ENCODE measurements at places on chromosomes 16 and 17.

DNA sequence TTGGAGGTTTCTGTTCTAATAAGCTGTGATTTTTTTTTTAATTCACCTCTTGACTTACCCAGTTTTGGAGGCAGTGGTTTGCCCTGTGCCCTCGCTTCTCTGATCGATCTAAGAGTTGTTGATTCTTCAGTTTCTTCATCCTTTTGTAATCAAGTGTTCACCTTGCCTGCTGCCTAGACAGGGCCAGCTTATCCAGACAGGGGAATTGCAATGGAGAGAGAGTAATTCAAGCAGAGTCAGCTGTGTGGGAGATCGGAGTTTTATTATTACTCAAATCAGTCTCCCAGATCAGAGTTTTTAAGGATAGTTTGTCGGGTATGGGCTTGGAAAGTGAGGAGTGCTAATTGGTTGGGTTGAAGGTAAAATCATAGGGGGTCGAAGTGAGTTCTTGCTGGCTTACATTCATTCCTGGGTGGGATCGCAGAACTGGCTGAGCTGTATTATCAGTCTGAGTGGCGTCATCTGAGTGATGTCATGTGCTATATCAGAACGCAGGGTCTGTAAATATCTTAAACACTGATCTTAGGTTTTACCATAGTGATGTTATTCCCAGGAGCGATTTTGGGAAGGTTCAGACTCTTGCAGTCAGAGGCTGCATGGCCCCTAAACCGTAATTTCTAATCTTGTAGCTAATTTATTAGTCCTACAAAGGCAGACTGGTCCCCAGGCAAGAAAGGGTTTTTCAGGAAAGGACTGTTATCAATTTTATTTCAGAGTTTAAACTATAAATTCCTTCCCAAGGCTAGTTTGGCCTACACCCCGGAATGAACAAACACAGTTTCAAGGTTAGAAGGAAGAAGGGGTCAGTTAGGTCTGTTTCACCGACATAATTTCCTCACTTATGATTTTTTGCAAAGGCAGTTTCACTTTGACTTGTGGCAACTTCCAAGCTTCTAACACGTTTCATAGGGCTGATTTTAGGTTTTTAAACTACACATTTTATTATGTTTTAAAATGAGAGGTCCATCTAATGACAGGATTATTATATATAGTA lies 21.5 kb upstream of the KCNJ16 start:
- DNase-seq, result no peak
- no peak overlapping the region for H3K4me3 ChIP-seq
- H3K36me3 ChIP-seq, result no peaks in the 10 kb centered on the region

GRCh38 chr17:42639525-42640113 lies 19.5 kb upstream of the TUBG2 start:
- H3K4me3 ChIP-seq, result no peak overlapping the region
- no peaks in the 10 kb centered on the region for H3K36me3 ChIP-seq
- peaks cover 9% of the 10 kb centered on the region for H3K27me3 ChIP-seq
- DNase-seq, result no peak

DNA sequence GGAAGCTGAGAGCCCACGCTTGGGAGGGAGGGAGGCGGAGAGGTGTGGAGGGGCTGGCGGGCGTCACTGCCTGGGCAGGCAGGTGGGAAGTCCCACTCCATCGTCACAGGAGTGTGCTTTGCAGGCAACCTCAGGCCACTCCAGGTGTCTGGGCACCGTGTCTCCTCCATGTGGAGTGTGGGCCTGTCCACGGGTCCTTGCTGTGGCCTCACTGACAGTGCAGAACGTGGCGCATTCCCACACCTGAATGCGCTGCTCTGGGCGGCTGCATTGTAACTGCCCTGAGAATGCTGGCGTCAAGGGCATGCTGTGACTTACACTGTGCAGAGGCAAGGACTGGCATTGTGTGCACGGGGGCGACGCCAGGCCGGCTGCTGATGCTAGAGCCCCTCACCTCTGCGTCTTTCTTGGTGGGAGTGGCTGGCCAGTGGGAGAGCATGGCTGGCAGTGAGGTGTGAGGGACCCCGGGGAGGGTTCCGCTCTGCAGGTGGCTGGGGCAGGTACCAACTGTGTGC lies 66.4 kb downstream of the BANP start:
- H3K27me3 ChIP-seq, result no peaks in the 10 kb centered on the region
- no peaks in the 10 kb centered on the region for H3K36me3 ChIP-seq
- H3K27ac ChIP-seq, result no peak overlapping the region
- peaks cover 12% of the 10 kb centered on the region for H3K4me1 ChIP-seq

DNA sequence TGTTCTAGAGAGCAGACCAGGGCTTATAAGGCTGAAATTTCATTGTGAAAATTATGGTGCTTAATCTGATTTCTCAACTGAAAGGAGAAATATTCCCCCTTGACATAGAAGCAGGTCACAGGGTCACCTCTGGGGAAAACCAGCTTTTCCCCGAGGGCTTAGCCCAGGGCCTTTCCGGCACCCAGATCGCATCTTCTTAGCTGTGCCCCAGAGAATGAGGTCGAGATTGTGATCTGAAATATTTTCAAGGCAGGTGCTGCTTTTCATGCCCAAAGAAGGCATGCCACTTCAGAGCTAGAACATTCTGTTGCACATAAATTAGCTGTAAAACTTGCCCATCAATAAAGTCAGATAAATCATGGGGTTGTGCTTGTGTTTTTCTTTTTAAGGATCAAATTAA lies 25.4 kb upstream of the ARHGAP17 start:
- no peak overlapping the region for H3K27ac ChIP-seq
- H3K27me3 ChIP-seq, result no peaks in the 10 kb centered on the region
- H3K4me1 ChIP-seq, result no peaks in the 10 kb centered on the region
- H3K36me3 ChIP-seq, result no peaks in the 10 kb centered on the region
- no peak overlapping the region for H3K4me3 ChIP-seq
- DNase-seq, result no peak

DNA sequence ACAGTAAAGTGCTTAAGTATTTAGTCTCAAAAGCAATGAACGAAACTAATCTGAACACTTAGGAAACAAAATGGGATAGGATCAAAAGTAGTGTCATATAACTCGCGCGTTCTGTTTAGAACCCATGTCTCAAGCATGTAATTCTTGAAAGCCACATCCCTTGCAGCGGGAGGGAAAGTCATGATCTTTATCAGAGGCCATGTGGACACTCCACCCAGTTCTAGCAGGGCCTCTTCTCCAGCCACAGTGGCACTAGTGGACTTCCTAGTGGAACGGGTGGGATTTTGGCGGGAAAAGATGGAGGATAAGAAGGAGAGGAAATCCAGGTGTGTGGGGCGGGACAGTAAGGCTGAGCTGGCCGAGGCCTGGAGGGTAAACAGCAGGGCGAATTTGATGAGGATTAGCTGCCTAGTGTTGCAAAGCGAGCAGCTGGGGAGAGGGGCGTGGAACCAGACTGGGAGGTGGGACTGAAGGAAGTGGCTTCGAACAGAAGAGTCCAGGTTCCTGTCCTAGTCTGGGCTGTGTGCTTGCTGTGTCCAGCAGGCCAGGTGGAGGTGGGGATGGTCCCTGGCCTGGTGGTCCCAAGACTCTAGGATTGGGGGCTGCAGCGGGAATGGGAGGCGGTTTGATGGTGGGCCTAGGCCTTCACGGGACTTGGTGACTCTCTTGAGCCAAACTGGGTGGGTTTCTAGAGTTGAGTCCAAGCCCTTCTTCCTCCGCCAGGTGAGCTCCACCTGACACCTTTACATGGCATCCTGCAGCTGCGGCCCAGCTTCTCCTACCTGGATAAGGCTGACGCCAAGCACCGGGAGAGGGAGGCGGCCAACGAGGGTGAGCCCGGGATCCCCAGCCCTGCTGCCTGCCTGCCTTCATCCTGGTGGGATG lies 15.9 kb downstream of the POLR3E start:
- no peak overlapping the region for H3K4me3 ChIP-seq
- H3K36me3 ChIP-seq, result peaks cover 12% of the 10 kb centered on the region
- no peaks in the 10 kb centered on the region for H3K27me3 ChIP-seq

GRCh38 chr17:6569370-6570285 lies 13.3 kb upstream of the PITPNM3 start:
- peak overlapping the region; percentile 39 for H3K4me3 ChIP-seq
- H3K27me3 ChIP-seq, result peaks cover 8% of the 10 kb centered on the region
- no peaks in the 10 kb centered on the region for H3K36me3 ChIP-seq
- peak overlapping the region; percentile 35 for H3K27ac ChIP-seq
- DNase-seq, result no peak
- peaks cover 32% of the 10 kb centered on the region for H3K4me1 ChIP-seq

DNA sequence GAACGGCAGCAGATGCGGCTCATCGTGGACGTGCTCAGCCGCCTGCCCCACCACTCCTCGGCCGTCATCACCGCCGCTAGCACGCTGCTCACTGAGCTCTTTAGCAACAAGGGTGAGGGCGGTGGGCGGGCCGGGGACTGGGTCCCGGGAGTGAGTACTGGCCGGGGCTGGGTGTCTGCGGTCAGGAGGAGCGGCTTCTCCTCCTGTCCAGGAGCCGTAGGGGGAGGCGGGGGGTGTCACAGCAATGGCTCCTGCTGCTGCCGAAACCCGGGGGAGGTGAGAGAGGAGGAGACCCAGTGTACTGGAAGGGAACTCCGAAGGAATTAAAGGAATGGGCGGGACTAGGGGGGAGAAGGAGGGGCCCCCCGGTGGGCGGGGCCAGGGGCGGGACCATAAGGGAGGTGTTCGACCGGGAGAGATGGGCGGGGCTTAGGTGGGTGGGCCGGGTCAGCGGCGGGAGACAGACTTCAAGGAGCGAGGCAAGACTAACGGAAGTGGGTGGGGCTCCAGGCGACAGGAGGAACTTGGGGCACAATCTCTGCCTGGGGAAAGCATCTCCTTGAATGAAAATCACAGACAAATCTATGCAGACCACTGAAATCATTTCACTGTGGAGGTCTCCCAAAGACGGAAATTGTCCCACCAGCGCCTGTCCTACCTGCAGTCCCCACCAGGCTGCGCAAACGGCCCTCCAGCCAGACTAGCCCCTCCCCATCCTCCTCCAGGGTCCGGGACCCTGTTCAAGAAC lies 2.4 kb downstream of the NAGS start:
- H3K27ac ChIP-seq, result peak overlapping the region; percentile 62
- H3K4me3 ChIP-seq, result peak overlapping the region; percentile 94
- H3K36me3 ChIP-seq, result no peaks in the 10 kb centered on the region
- H3K27me3 ChIP-seq, result peaks cover 60% of the 10 kb centered on the region
- peaks cover 17% of the 10 kb centered on the region for H3K4me1 ChIP-seq

DNA sequence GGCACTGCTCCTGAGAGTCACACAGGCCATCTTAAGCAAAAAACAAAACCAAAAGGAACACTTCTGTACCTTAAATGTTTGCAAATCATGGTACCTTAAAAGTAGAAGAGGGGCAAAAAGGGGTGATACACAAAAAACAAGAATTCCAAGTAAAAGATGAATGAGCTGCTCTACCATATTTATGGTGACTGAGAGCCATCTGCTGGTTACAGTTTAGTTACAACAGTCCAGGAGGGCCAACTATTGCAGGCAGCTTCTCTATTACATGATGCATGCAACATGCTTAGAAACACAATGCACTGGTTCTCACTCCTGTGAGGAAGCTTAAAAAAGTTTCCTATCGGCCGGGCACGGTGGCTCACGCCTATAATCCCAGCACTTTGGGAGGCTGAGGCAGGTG lies 53.5 kb downstream of the STX8 start:
- H3K27me3 ChIP-seq, result no peaks in the 10 kb centered on the region
- H3K36me3 ChIP-seq, result peaks cover 5% of the 10 kb centered on the region
- H3K4me3 ChIP-seq, result no peak overlapping the region
- no peak overlapping the region for H3K27ac ChIP-seq
- peak; percentile 10 for DNase-seq

GRCh38 chr16:23027386-23027785 lies 121.9 kb downstream of the USP31 start:
- no peak for DNase-seq
- H3K4me1 ChIP-seq, result peaks cover 5% of the 10 kb centered on the region
- H3K27me3 ChIP-seq, result peaks cover 51% of the 10 kb centered on the region
- no peak overlapping the region for H3K4me3 ChIP-seq
- no peaks in the 10 kb centered on the region for H3K36me3 ChIP-seq

DNA sequence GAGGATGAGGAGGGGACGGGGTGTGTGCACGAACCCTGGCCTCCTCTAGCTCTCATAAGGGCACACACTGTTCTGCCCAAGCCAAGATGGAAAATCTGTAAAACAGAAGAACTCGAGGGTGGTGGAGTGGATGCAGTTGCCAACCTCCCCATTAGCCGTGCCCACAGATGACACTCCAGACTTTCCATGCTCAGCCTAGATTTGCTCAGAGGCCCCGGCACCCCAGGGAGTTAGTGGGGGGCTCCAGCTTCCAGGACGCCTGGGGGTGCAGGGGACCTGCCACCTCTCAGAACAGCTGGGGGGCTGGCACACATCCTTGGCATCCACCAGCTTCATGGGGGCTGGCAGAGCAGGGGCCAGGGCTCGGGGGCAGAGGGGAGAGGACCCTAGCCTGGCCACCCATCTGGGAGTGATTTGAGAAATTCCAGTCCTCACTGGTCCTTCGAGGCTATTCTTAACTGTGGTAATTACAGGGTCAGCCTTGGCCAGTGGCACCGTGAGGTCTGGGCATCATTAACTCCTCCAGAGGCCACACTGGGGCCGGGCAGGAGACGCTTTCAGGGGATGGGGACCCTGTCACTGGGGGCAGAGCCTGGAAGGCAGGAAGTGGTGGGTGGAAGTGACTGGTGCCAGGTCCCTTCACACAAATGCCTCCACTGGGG lies 14.3 kb downstream of the VASN start:
- no peaks in the 10 kb centered on the region for H3K36me3 ChIP-seq
- no peak overlapping the region for H3K27ac ChIP-seq
- no peak overlapping the region for H3K4me3 ChIP-seq
- no peak for DNase-seq

- H3K27me3 ChIP-seq, result peaks cover 94% of the 10 kb centered on the region
- H3K27ac ChIP-seq, result no peak overlapping the region
- no peak overlapping the region for H3K4me3 ChIP-seq
- no peaks in the 10 kb centered on the region for H3K36me3 ChIP-seq
Observed at GRCh38 chr17:74858672-74859458, 820 bp downstream of the GRIN2C start.

GRCh38 chr16:57310801-57311200 lies 26.3 kb upstream of the PLLP start:
- H3K36me3 ChIP-seq, result no peaks in the 10 kb centered on the region
- H3K27me3 ChIP-seq, result peaks cover 13% of the 10 kb centered on the region

- DNase-seq, result no peak
- no peaks in the 10 kb centered on the region for H3K27me3 ChIP-seq
Observed at GRCh38 chr16:89505204-89506112, 2.7 kb upstream of the SPG7 start.

DNA sequence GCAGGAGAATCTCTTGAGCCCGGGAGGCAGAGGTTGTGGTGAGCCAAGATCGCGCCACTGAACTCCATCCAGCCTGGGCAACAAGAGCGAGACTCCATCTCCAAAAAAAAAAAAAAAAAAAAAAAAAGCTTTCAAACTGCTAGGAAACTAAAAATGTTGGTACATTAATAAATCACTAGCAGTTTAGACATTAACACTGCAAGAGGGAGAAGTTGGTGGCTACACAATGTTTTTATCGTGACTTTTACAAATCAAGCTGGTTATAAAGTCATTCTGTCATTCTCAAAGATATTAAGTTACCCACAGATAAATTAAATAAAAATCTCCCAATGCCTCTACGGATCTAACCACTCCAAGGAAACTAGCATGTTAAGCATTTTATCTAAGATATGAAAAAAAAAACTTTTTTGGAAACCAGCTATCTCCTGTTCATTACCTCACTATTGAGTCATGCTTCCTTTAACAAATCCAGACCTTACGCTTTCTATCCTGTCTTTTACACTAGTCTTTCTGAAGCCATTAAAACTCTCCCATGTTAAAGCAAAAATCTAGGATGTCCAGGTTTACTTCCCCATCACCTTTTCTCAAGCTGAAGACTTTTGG lies 85.9 kb upstream of the SMURF2 start:
- H3K4me1 ChIP-seq, result no peaks in the 10 kb centered on the region
- no peaks in the 10 kb centered on the region for H3K27me3 ChIP-seq
- no peak overlapping the region for H3K27ac ChIP-seq
- H3K4me3 ChIP-seq, result no peak overlapping the region
